DMS79 treated with DMSO at 0.1 percent for 48 hours (cell line): ENCODE measurements at places on chromosomes 16 and 17.

- no peak for DNase-seq
Observed at GRCh38 chr17:42908872-42909700, 8.5 kb downstream of the G6PC1 start.

DNA sequence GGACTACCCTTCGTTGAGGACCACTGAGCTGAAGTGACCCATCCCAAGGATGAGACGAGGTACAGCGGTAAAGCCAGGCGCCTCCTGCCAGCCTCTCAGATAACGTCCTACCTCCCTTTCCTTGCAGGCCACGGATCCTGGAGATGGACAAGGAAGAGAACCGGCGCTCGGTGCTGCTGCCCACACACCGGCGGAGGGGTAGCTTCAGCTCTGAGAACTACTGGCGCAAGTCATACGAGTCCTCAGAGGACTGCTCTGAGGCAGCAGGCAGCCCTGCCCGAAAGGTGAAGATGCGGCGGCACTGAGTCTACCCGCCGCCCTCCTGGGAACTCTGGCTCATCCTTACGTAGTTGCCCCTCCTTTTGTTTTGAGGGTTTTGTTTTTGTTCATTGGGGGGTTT, 17.3 kb upstream of the LLGL1 start:
- DNase-seq: no peak

DNA sequence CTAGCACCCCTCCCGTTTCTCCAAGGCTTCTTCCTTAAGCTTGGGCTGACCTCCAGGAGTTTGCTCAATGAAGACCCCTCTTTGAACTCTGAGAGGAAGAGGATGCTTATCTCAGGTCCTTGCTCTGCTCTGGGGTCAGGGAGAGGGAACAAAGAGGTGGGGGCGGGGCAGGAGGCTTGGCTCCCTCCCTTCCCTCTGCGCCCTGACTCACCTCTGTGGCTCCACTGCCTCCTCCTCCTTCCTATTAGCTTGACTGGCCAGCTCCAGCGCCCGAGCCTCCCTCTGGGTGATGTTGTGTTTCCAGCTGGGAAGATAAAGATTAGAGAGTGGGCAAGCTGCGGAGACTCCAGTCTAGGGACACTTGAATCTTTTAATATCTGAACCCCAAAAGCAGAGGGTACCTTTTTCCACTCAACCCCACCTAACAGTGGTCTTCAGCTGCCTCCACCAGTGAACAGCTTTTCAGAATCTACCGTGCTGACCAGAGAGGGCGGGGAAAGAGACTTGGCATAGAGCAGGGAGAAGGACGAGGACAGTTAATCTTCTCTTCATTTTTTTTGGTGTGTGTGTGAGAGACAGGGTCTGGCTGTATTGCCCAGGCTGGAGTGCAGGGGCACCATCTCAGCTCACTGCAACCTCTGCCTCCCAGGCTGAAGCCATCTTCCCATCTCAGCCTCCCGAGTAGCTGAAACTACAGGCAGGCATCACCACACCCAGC, 6.7 kb downstream of the GIP start:
- DNase-seq: no peak

DNA sequence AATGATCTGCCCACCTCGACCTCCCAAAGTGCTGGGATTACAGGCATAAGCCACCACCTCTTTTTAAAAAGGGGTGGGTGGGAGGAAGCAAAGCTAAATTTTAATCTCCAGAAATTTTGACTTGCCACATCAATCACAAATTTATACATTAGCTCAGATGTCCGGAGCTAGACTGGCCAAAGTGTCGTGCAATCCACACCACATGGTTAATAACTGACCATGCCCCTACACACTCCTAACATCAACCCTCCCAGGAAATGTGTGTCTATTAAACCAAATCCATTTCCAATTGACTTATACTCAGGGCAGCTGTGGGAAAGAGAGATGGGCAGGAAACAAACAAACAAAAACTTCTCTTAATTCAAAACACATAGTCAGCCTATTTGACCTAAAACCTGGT, 29.9 kb downstream of the SMURF2 start:
- no peak for DNase-seq

DNA sequence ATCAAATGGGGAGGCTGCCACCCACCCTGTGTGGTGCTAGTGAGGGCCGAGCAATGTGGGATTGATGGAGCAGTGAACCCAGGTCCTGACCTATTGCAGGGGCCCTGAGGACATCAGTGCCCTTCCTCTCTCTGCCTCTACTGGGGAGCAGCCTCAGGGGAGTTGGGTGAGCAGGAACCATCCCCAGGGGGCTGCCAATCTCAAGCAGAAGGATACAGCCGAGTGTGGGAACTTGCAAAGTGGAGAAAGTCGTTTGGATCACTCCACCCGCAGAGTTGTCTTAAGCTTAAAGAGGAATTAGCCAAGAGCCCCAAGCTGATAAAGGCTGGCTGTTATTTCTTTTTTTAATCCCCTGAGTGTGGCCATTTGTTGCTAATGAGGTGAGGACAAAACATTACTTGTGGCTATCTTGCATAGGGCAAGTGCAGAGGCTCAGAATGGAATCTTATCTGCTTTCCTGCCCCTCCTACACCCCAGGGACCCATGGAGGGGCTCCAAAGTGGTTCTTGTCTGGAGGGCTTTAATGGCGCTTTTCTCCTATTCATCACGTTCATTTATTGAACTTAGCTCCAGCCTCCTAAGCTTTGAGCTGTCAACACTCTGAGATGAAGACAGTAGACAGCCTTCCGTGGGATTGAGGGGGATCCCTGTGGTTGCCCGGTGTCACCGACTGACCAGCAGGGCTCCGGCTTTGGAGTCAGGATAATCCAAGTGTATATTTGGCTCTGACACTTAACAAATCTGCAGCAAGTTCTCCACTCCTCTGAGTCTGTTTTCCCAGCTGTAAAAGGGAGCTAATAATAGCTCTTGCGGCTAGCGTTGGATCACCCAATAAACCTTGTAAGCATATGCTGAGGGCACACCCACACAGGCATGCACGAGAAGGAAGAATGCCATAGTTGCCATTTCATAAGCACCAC, 45.1 kb downstream of the MYH11 start:
- DNase-seq: peak; percentile 80

GRCh38 chr16:17244872-17245551, 225.7 kb downstream of the XYLT1 start:
- DNase-seq: no peak

GRCh38 chr17:1735834-1736347, 6.8 kb upstream of the SERPINF2 start:
- no peak for DNase-seq

DNA sequence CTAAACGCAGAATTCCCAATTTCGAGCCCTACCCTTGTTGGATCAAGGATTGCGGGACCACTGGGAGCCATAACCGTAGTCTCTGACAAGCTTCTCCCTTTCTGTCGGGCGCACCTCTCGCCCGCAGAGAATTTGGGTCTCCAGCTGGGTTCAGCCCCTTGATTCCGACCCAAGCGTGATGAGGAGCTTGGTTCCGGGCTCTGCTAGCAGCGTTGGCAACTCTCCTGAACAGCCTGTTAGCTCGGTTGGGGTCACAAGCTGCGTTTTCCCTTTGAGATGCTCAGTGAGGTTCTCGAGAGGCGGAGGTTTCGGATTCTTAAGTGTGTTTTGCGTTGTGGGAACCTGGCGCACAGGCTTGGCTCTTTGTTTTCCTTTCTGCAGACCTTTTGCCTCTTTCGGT, 655 bp downstream of the ATXN1L start:
- no peak for DNase-seq

GRCh38 chr16:69474408-69474807, 50.0 kb downstream of the CYB5B start:
- no peak for DNase-seq

DNA sequence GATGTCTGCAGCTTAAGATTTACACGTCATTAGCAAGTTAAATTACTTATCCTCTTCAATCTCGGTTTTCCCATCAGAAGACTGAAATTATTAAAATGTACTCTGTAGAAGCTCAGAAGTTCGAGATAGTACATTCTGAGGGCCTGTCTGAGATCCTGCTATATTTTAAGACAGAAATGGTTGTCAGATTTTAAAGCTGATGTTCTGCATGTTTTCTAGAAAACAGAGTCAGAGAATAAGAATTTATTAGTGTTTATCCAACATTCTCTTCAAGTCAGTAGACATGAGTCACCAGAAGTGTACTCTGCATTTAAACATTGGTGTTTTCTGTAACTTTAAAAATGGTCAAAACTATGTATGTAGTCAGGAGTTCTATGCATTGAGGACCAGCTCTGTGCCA, 155.2 kb upstream of the MYOCD start:
- no peak for DNase-seq

DNA sequence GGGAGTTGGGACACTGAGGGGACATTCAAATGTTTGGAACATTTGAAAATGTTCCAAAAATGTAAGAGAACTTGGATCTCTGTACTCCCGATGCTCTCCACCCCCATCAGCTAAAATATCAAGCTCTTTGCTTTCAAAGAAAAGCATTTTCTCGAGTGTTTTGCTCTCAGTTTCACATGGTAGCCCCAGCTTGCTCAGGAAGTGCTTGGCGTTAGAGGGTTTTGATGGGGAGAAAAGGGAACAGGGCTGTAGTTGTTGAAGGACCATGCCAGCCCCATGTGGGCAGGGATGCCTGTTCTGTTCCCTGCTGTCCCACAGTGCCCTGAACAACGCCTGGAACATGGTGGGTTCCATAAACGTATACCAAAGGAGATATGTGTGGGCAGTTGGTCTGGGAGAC, 37.0 kb downstream of the RAI1 start:
- no peak for DNase-seq

GRCh38 chr17:39787041-39787440, 49.3 kb downstream of the GRB7 start:
- DNase-seq: peak; percentile 77

DNA sequence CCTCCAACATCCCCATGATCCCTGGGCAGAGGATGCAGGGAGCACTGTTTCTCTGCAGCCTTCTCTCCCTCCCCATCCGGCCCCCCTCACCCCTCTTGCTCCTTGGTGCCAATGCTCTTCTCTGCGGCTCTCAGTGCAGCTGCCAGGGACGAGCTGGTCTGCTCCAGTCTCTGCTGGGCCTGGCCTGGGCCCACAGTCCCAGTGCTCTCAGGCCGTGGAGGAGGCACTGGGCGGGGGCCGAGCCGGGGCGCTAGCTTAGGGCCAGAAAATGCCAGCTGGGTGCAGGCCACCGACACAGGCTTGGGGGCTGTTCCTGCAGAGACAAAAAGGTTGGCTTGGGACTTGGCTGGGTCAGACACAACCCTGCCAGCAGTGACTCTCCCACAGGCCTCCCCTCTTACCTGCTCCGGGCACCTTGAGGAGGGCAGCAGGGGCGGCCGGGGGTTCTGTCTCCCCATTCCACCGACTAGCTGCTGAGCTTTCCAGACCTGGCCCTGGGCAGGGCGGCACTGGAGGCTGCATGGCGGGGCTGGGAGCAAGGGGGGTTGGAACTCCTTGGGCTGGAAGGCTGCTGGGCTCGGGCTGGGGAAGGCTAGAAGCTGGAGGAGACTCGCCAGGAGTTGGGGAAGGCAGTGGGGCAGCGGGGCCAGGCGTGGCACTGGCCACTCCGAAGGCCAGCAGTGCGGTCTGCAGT, 13.8 kb downstream of the CASKIN2 start:
- no peak for DNase-seq

DNA sequence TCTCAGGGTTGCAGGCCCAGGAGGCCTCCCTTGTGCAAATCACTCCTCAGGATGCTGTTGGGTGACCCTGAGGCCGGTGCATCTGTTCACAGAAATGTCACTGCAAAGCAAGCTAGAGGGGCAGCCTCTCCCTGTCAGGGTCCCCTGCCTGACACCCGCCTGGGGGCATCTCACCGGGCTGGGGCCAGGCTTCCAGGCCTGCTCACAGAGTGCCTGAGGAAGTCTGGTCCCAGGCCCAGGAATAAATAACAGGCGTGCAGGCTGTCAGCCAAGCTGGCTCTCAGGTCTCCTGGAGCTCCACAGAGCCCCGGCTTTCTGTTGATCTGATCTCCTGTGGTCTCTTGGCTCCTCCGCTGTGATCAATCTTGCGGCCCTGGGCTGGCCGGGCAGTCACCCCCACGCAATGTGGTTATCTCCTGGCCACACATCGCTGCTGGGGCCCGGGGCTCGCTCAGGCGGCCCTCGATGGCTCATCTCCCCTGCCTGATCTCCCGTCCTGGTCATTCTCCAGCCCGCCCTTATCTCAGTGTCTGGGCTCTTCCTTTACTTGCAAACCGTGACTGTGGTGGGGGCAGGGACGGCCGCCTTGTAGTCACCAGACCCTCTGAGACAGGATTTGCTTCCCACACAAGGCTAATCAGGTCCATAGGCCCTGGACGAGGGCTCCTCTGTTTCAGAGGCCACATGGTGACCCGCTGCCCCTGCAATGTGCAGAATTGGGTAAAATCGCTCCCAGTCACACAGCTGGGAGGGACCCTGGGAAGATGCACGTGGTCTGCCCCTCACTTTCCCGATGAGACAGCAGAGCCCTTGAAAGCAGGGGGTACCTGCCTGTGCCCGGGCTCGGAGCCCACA, 231.2 kb upstream of the GSE1 start:
- DNase-seq: no peak

GRCh38 chr17:1087381-1088241, 90.7 kb downstream of the TIMM22 start:
- peak; percentile 81 for DNase-seq

GRCh38 chr16:78583441-78583840, 484.0 kb downstream of the WWOX start:
- DNase-seq: peak; percentile 83

- DNase-seq: no peak
Observed at GRCh38 chr16:86751076-86752030, 173.0 kb downstream of the FOXL1 start.

DNA sequence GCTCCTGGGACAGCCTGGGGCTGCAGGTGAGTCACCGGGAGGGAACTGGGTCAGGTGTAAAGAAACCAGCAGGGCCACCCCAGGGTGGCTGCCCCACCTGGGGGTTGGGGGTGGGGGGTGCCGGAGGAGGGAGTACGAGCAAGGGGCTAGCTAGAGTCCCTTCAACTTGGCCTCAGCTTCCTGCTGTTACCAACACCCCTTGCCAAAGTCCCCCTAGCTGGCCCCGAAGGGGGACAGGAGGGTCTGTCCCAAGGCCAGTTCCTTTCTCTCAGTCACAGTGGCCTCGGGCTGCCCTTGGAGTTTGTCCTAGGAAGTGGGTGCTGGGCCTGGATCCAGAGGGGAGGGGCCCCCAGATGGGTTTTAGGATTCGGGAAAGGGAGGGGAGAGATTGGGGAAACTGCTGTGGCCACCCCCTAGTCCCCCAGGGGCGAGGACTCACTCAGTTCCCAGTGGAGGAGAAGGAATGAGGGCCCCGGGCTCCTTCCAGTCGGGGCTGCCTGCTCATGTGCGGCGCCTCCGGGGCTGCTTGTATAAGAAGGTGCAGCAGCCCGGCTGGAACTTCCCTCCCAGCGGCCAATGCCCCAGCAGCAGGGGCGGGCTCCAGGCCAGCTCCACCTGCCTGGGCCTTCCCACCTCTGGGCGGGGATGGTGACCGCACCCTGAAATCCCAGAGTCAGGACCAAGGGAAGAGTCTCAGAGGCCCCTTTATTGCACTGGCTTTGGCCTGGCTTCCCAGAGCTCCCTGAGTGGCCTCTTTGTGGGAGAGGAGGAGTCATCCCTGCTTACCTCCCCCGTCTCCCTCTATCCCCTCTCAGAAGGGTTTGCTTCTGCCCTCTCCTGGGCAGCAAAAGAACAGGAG, 7.3 kb downstream of the ARHGAP27 start:
- DNase-seq: peak; percentile 84

DNA sequence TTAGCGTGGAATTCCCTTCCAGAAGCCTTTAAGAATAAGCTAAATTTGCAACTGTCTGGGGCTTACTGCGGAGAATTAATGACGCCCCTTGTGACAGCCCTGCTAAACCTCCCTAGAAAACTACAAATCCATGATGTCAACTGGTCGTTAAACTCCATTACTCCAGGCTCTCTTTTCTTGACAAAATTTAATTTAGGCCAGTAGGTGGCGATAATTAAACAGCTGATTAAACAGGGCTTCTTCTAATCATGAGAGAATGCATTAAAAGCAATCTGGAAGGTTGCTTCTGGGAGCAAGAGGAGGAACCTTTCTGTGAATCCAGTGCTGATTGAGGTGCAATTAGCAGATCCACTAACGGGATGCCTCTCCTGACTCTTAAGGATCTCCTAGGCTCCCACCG, 8.1 kb upstream of the NLRP1 start:
- DNase-seq: peak; percentile 57
